ENCODE measurements at places on chromosomes 16 and 17.

DNA sequence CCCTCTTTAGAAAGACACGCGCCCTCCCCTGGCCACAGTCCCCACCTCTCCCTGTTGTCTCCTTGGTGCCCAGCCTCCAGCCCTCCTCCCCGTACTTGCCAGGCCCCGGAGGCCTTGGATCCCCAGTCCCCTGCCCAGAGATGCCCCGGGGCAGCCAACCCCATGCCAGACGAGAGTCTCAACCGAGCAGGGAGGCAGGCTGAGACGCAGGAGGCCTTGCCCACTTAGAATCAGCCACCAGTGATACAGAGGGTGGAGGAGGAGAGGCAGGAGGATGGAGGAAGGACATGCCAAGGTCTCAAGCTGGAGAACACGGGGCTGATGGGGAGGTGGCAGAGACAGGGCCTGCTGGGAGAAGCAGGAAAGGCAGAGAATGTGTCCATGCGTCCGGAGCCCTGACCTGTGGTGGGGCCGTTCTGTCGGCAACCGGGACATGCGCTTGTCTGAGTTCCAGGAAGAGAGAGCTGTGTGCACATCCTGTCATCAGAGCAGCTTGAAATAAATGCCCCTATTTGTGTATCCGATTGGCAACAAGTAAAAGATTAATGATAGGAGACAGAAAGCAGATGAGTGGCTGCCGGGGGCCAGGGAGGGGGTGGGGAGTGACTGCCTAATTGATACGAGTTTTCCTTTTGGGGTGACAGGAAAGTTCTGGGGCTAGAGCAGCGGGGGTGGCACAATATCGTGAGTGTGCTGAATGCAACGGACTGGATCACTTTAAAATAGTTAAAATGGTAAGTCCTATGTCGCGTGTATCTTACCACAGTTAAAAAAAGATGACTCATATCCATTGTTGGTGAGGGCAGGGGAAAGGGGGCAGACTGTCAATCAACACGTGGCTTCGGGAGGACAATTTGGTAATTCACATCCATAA lies 44.7 kb upstream of the MEAK7 start:
- DNase-seq, result no peak

GRCh38 chr17:29611351-29612093 lies 11.2 kb downstream of the CORO6 start:
- DNase-seq, result no peak

GRCh38 chr17:78338486-78339259 lies 21.2 kb downstream of the SOCS3 start:
- no peak for DNase-seq

DNA sequence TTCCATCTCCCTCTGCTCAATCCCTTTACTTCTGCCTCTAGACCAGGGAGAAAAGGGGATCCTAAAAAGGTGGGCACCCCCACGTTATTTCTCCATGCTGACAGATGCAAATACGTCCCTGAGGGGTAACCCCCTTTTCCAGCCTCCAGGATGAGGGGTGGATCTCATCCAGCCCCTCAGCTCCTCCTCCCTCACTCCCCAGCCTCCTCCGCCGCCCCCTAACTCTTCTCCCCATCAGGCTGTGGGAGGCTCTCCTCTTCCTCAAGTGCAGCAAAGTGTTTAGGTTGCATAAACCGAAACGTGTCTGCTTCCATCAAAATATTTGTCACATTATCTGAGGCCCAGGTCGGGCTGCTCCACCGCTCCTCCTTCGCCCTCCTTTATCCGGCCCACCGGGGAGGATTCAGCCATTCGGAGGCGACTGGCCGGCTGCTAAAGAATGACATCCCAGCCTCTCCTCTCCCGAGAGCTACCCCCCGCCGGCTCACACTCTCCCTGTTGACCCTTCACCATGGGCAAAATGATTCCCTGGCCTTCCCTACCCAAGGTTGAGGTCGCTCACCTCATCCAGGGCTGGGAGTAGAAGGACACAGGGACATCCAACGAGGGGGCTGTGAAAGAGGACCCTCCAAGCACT lies 1.2 kb upstream of the C1QL1 start:
- DNase-seq, result no peak

DNA sequence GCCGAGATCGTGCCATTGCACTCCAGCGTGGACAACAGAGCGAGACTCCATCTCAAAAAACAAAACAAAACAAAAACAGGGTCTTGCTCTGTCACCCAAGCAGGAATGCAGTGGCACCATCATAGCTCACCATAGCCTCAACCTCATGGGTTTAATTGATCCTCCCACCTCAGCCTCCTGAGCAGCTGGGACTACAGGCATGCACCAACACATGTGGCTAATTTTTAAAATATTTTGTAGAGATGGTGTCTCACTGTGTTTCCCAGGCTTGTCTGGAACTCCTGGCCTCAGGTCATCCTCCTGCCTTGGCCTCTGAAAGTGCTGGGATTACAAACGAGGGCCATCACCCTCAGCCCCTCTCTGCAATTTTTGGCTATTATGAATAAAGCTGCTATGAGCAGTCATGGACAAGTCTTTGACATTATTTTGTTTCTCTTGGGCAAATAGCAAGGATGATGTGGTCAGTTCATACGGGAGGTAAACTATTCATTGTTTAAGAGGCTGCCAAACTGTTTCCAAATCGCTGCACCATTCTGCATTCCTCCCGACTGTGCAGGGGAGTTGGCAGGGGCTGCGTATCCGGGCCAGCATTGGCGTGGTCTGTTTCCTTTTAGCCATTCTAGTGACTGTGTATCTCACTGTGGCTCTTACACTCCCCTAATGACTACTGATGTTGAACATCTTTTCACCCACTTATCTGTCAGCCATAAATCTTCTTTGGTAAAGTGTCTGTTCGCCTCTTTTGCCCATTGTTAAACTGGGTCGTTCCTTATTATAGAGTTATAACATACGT lies 21.1 kb downstream of the EIF4A3 start:
- DNase-seq, result no peak

DNA sequence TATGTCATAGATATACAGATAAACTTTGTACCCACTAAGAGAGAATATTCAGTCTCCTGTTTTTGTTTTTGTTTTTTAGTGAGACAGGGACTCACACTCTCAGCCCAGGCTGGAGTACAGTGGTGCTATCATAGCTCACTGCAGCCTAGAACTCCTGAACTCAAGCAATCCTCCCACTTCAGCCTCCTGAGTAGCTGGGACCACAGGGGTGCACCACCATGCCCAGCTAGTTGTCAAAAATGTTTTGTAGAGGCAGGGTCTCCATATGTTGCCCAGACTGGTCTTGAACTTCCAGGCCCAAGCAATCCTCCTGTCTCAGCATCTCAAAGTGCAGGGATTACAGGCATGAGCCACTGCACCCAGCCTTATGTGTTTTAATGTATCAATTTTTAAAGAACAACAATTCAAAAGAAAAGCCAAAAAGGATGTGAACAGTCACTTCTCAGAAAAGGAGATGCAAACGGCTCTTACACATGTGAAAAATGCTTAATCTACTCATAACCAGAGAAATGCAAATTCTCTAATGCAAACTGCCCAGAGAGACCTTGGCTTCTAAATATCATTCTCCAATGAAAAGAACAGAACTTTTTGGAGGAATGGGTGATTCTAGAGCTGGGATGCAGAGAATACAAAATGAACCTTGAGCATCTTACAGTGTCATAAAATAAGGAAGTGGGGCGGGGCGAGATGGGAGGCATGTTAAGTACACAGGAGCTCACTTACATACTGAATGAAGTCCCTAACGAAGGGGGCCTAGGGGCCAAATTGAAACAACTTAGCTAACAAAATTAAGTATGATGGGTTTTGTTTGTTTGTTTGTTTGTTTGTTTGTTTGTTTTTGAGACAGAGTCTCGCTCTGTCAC lies 7.3 kb upstream of the CMTM3 start:
- DNase-seq, result no peak

DNA sequence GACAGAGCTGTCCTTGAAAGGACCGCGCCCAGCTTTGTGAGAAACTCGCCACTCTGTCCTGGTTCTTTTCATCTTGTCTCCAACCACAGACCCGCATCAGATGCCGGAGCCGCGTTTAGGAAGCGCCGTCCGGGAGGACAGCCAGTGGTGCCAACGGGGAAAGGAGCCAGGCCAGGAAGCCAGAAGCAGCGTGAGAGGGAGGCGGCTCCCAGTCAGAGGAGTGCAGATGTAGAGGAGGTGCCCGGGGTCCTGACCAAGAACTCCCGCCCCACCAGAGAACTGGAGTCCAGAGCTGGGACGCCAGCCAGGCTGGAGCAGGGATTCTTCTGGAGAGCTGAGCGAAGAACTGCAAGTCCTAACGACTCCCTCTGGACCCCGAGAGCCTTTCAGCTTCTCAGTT lies 49.3 kb upstream of the TNRC6C start:
- no peak for DNase-seq

DNA sequence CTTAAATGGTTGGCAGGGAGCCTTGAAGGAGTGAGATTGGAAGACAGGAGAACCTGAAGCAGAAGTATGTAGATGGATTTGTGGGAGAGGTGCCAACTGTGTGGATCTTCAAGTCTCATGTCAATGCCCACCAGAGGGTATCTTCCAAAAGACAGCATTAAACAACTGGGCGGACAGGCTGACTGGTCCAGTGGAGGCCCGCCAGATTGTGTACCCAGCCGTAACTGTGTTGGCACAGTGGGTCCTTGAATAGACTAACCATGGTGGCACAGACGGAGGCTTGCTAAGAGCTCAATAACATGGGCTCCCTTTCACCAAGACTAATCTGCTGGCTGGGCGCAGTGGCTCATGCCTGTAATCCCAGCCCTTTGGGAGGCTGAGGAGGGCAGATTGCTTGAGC lies 24.2 kb upstream of the RBBP6 start:
- DNase-seq, result no peak

DNA sequence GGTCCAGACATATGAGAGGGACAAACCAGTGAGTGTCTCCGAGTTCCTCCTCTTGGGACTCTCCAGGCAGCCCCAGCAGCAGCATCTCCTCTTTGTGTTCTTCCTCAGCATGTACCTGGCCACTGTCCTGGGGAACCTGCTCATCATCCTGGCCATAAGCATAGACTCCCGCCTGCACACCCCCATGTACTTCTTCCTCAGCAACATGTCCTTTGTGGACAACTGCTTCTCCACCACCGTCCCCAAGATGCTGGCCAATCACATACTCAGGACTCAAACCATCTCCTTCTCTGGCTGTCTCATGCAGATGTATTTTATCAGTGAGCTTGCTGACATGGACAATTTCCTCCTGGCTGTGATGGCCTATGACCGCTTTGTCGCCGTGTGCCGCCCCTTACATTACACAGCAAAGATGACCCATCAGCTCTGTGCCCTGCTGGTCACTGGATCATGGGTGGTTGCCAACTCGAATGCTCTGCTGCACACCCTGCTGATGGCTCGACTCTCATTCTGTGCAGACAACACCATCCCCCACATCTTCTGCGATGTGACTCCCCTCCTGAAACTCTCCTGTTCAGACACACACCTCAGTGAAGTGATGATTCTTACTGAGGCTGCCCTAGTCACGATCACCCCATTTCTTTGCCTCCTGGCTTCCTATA lies 19.2 kb downstream of the ZNF200 start:
- DNase-seq, result no peak

DNA sequence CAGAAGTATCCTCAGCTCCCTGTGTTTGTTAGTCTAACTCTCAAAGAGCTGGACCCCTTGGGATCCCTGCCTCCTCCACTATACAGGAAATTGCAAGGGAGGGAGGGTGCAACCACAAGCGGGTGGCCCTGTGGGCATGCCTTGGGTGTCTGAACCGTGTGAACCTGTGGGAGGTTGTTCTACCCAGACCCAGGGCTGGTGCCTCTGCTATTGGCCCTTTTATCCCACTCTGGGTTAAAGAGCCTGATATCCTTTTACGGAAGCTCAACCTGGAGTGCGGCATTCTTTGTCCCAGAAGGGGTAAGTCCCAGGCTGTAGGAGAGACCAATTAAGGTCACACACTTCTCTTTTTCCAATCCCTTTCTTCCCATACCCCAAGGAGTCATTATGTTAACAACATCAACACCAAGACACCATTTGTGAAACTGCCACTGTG lies 53.4 kb downstream of the ARSG start:
- no peak for DNase-seq

DNA sequence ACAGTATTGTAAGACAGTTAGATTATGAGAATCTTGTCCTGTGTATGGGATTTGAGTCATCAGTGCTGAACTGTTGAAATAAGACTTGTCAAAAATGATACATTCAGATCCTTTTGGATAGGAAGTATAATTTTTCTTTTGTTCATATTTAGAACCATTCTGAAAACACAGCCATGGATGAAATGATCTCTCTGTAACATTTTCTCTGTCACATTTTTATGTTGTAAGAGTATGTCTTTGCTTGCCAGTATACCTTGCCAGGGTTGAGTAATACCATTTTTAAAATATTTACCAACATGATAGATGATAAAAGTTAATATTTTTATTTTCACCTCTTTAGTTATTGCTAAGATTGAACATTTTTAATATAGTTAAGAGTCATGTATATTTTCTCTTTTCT lies 45.0 kb downstream of the NSRP1 start:
- DNase-seq, result no peak

GRCh38 chr16:28182183-28182582 lies 29.6 kb downstream of the XPO6 start:
- DNase-seq, result no peak

GRCh38 chr17:15882058-15882720 lies 62.7 kb upstream of the ADORA2B start:
- no peak for DNase-seq

- DNase-seq, result no peak
These were observed 61.5 kb downstream of the HELZ start for GRCh38 chr17:67183531-67183930.

DNA sequence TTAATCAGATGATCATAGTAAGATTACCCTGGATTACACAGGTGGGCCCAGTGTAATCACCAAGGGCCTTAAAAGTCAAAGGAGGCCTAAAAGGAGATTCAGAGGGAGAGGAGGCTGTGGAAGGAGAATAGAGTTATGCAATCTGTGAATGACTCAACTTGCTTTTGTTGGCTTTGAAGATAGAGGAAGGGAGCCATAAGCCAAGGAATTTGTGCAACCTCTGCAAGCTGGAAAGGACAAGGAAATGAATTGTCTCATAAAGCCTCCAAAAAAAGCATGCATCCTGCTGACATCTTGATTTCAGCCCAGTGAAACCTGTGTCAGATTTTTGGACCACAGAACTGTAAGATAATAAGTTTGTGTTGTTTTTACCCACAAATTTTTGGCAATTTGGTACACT lies 109.6 kb downstream of the CNTNAP4 start:
- no peak for DNase-seq

GRCh38 chr17:42681976-42682721 lies at the start of gene CNTNAP1:
Gene CNTNAP1 (plus strand): TSS chr17:42682531. CDS start chr17:42682830, 299 bp downstream.
- DNase-seq, result no peak

- no peak for DNase-seq
These were observed 78.2 kb downstream of the CRISPLD2 start for GRCh38 chr16:84897911-84898377.

Data from GM04504 (cell line).